ENCODE measurements at places on chromosomes 11 and 22.

DNA sequence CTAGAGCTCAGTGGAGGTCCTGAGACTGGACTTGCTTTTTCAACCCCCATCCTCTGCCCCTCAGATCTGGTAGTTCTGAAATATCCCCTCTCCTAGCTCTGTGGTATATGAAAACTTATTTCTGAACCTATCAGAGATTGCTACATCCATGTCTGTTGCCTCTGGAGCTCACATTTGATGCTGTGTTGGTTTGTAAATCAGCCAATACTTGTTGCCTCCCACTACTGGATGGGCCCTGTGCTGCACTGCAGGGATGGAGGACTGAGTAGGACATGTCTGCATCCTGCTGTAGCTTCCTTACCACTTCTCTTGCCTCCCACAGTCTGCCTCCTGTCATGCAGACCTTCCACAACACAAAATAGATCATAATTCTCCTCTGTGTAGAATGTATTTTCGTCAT lies 5.2 kb downstream of the OLFML1 start:
- no peak for DNase-seq

GRCh38 chr11:30333405-30333804 lies 10.5 kb downstream of the ARL14EP start:
- DNase-seq, result no peak

DNA sequence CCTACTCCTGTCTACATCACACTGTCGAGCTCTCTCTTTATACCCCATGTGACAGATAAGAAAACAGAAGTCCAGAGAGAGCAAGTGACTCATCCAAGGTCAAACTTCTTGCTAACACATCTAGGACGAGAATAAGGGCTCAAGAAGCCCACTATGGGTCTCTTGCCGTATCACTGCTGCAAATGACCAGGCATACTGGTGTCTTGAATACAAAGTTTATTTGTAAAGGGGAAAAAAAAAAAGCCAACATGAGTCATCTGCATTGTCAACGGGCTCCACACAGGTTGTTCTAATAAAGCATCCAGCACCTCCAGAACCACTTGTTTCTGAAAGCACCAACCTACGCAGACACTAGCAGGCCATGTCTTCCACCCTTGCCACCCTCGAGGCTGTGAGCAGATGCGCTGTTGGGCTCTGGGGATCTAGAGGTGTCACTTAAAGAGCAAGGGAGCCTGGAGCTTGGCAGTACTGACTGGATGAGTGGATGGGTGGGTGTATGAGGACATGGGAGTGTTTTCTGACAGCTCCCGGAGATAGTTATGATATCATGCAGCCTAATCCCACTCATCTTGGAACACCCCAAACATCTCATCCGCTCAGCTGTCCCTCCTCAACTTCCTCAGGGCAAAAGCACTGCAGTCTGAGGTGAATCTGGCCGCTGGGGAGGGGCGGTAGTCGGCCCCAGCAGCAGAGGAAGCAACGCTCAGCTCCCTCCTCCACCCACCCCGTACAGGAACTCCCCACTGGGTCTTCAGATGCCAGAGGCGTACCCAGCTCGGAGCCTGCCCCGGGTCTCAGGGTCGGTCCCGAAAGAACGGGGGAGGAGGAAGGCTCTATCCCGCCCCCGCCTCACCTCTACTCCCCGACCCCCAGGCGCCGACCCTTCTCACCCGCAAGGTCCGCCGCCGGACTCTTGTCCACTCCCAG lies 1.0 kb downstream of the SMCO4 start:
- DNase-seq, result peak; percentile 28

- DNase-seq, result no peak
Observed at GRCh38 chr11:102017026-102017425, 30.2 kb upstream of the CFAP300 start.

GRCh38 chr11:9697766-9698165 lies 33.9 kb downstream of the SWAP70 start:
- DNase-seq, result no peak

DNA sequence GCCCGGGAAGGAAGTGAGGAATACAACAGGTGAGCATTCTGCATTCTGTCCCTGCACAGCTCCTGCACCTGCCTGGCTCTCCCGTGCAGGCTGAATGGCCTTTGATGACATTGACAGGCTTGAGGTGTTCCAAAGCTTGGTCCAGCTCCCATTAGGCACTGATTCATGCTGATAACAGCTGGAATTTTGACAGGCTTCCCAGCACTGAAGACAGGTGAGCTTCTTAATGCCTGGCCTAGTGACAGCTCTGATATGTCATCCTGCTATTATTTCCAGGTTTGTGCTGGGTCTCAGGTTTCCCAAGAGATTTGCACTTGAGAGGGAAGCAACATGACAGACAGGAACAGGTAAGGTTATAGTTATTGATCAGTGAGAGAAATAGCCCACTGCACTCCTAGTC lies 58.0 kb upstream of the MTNR1B start:
- DNase-seq, result no peak

- DNase-seq, result no peak
Observed at GRCh38 chr11:86148345-86148747, 79.5 kb upstream of the PICALM start.

DNA sequence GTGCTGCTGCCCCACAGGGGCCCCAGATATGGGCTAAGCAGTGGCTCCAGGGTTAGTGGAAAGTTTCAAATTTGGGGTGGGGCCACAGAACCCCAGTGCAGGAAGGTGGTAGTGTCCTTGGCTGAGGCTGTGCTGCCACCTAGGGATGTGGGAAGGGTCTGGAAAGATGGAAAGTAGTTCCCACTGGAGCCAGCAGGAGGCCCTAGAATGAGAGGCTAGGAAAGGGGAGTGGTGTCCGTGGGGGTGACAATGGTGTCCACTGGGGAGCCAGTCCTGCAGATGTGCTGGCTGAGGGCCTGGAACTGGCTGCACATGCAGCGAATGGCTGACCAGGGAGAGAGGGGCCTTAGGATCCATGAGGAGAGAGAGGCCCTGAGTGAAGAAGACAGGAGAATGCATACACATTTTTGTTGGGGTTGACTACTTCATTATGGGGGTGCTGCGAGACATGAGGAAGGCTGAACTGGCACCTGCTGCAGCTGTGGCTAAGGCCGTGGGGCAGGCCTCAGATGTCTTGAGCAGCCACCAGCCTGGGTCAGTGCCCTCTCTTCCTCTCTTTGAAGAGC lies 21.1 kb downstream of the RFPL3 start:
- DNase-seq, result no peak

DNA sequence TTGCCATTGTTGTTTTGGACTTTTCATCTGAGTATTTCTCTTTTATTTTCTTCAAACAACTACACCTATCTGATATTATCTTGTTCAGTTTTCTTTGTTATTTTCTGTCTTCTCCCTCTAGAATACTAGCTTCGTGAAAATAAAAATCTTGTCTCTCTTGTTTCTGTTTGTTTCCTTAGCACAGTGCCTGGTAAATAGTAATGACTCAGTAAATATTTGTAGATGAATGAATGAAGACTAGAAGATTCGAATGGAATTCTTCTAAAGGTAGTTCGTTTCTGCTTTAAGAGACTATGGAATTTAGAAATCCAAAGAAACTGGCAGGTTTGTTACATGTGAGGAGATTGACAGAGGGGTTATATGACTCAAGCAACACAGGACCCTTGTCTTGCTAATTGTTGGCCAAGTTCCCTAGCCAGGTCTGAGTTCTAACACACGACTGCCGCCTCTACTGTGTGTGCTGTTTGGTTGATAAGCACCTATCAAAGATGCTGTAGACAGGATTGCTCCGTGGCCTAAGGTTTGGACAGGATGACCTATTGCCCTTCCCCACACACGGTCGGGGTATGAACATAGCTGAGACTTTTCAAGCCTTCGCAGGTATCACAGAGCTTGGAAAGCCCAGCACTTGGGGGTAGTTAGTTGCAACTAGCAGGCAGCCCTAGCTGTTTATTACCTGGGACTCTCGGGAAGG lies 831 bp upstream of the TMEM135 start:
- DNase-seq, result no peak

DNA sequence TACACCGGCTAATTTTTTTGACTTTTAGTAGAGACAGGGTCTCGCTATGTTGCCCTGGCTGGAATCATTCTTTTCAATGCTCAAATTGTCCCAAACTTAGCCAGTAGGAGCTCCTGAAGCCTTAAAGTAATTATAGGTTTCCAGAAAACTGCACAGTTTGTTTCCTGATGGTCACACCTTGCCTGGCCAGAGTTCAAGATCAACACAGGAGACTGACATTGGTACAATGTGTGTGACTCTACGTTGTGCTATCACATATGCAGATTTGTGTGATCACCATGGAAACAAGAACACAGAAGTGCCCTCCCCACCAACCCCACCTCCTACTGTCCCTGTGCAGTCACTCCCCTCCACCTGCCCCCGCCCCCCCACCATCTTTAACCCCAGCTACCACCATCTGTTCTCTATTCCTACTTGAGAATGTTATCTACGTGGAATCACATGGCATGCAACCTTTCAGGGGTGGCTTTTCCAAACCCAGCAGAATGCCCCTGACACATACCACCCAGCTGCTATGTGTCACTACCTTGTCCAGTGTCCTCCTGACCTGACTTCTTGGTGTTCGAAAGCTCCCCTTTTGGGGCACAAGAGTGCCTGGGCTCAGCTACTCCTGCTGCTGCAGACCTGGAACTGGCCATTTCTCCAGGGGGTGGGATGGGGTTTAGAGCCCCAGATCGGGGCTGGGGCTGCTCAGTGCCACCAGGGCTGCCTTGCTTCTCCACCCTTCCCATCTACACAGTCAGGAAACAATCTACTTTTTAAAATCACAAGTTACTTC lies 6.1 kb upstream of the NAP1L4 start:
- no peak for DNase-seq

DNA sequence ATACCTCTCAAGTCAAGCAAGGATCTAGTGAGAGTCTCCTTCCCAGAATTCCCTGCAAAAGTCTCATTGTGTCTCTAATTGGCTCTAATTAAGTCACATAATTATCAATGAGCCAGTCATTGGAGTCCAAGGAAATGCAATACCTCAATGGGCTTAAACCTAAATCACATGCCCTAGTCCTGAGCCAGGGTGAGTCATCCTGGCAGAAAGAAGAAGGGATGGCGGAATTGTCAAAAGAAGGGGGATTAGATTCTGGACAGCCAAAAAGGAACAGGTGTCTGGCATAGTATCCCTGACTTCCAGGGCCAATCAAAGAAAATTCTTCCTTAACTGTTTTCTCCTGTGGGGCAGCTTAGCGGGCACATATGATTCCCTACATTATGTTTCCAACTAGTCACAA lies 25.1 kb upstream of the LDLRAD3 start:
- DNase-seq, result no peak

DNA sequence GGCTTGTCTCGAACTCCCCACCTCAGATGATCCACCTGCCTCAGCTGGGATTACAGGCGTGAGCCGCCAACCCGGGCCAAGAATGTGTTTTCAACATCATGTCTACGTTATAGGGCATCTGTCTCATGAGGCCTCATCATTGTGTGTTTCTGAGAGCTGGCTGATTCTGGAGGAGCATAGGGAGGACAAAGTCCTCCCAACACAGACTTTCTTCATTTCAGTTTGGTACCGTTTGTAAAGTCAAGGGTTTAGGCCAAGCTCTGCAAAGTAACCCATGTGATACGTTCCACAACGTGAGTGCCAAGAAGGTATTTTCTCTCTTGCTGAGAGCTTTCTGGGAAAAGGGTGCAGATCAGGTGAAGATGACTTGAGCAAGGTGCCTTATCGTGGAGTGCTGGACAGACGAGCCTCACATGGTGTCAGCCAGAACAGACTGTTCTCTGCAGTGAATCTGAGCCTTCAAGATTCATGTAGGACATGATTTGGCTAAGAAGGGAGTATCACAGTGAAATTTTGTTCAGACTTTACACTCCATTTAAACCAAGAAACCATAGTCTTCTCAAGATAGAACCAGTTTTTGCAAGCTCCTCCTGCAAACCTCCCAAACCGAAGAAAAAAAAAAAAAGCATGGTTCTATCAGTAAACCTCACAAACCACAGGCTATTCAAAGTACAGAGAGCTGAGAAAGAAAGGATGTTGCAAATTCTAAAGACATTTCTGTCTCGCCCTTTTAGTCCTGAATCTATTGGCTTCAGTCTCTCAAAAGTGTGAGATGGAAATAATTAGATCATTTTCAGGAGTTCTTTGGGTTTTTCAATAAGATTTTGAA lies 71.7 kb downstream of the DBX1 start:
- no peak for DNase-seq

DNA sequence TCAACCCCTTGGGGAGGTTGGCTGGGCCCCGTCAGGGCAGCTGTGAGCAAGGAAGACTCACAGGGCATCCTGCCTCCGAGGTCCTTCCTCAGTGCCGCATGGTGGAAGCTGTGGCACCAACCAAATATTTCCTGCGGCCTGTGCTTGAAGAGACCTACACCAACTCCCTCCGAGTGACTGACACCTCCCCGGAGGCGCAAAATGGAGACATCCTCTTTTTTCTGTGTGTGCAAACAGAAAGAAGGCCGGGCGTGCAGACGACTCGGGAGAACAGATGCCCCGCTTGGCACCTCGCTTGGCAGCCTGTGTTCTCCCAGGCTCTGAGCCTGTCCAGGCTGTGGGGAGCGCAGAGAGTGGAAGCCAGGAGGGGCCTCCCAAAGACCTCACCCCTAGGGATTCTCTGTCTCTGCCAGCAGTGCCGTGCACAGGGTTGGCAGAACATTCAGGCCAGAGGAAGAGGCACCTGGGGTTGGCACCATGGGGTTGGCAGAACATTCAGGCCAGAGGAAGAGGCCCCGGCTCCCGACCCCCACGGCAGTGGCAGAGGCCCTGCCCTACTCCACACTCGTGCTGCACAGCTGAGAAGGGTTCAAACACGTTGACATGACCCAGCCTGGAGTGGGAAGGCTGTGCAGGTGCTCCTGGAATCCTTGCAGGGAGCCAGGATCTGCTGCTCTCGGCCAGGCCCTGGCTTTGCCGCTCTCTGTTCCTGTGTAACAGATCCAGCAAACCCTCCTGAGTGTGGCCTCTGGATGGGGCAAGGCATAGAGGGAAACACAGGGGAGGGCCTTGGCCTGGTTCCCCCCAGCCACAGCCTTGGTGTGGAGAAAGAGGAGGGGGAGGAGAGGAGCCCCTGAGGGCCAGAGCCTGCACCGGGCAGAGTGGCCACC lies 805.5 kb downstream of the BRD1 start:
- no peak for DNase-seq

DNA sequence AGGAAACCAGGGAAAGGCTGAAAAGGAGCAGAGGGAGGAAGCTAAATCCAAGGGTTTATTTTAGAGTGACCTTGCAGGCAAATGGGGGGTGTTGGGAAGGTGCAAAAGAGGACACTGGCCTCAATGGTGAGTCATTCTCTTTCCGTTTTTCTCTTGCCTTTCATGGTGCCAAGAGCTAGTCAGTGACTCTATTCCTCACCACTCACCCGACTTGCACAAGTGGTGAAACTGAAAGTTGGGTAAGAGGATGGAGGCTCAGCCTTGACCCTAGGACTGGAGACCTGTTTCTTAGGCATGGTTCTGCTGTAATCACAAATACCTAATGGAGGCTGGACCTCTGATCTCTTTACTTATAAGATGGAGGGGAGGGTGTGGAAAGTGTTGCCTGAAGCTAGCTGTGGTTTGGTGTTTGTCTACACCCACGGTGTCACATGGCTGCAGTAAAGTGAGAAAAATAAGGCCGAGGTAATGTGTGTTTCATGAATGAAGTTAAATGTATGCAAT lies 67.3 kb upstream of the CREB3L1 start:
- DNase-seq, result no peak

- DNase-seq, result no peak
Observed at GRCh38 chr11:115469361-115469760, 34.9 kb downstream of the CADM1 start.

- DNase-seq, result no peak
Observed at GRCh38 chr11:44008698-44009097, 39.1 kb upstream of the ACCSL start.
